ENCODE measurements at places on chromosomes 3 and 15.

DNA sequence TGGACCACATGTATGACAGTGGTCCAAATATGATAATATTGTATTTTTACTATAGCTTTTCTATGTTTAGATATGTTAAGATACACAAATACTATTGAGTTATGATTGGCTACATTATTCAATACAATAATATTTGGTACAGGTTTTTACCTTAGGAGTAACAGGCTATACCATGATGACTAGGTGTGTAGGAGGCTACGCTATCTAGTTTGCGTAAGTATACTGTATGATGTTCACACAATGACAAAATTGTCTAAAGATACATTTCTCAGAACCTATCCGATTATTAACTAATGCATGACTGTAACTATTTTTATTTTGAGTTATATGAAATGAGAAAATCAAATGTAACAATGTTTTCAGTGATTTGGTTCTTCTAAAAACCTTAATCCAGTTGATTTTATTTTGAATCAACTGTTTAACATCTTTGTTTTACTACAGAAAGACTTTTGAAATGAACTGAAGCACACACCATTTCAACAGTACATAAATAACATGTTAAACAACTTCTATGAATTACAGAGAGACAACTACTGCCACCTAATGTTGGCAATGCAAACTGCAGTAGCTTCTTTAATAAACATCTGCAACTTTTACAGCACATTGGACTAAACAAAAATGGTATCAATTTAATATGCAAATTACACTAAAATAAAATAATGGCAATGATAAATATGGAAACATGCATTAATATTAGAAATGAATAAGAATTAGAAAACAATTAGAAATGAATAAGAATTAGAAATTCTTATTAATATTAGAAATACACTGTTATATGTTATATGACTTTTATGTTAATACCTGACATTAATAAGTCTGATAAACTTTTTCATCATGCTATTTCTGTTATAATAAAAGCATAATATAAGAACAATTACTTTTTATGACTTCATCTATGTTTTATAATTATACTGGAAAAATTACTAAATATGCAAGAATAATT, 255.7 kb downstream of the MBNL1 start:
- peak; percentile 12 for DNase-seq

DNA sequence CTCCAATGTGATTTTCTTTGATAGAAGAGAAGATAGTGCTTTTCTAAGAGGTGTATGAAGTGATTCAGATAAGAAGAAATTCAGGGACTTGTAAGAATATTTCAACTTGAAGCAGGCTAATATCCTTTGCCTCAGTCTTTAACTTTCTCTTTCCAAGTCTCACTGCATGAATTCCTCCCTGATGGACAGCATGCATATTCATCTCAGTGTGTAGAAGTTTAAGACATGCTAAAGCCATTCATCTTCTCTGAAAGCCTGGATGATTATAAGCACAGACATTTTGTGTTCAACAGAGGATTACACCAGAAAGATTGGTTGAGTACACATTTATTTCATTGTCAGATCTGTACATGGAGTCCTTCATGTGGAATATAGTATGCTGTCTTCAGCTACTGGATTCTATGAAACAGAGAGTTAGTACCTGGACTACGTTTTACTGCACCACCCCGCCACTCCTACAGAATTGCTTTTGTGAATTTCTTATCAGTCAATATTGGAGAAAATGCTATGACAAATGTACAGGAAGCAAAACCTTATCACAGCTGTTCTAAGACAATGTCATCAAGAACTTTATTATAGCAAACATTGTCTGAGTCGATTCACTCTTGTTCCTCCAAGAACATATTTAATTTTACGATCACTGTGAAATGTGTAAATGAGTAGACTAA, 1346.1 kb downstream of the OTOL1 start:
- DNase-seq = no peak

DNA sequence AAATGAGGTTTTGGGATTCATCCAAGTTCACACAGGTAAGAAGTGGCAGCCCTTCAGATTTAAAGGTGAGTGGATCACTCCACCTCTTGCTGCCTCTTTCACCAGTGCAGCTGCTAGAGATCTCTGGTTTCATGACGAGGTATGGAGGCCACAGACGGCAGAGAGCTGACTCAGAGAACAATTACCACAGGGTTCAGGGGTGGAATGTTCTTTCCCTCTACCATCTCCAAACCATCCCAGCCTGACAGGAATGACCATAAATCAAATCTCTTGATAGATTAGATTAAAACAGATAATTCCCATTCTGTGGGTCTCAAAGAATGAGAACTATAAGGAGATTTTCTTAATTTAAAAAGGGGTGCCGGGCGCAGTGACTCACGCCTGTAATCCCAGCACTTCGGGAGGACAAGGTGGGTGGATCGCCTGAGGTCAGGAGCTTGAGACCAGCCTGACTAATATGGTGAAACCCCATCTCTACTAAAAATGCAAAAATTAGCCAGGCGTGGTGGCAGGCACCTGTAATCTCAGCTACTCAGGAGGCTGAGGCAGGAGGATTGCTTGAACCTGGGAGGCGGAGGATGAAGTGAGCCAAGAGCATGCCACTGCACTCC, 174.2 kb upstream of the ATP11B start:
- DNase-seq = no peak

- DNase-seq = no peak
Observed at GRCh38 chr3:38650248-38650951, 913 bp upstream of the SCN5A start.

DNA sequence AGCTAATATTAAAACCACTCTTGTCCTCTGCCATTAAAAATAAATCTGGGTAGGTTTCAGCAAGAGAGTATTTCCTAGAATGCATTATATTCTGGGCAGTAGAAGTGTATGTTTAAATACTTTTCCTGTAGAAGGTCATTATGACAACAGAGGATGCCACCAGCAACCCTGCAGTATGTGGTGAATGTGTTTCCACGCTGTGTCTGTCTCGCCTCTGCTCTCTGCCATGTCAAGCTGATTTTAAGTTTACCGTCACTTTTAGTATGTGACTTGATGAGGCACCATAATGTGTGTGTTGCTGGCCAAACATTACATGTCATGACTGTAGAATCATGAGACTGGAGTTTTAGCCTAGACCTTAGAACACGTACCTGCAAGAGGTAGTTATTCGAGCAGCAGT, 211.2 kb downstream of the LPP start:
- no peak for DNase-seq

- no peak for DNase-seq
Observed at GRCh38 chr3:149356044-149356592, 21.3 kb downstream of the TM4SF1 start.

GRCh38 chr3:186849374-186849975, 7.0 kb downstream of the ADIPOQ start:
- no peak for DNase-seq

DNA sequence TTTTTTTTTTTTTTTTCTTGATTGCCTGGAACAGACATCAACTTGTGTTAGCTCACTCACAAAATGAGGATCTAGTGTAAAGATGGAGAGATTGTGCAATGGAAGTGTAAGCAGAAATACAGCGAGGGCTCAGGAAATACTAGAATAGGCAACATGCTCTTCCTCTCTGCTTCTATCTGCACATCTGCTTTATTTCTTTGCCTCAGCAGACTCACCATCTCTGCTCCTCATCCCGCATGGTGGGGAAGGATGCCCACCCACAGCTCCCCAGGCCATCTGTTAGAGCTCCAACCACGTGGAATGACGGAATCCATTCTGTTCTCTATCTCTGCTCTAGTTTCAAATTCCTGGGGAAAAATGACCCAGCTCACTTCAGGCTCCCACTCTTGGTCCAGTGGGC, 128.0 kb upstream of the ADAMTS9 start:
- DNase-seq = no peak

DNA sequence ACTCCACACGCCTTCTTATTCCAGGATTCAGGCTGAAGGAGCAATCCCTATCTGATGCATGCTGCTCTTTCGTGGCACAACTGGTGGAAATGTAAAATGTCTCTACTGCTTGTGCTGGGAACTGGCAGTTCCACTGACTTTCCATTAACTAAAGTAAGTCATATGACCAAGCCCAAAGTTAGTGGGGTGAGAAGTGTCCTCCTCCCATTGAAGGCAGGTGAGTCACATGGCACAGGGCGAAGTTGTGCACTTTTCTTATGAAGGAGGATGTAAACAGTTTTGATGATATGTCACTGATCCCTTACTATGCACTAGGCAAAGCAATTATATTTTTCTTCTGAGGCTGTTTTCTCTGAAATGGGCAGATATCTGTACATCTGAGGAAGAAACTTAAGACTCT, 51.6 kb downstream of the SLC7A14 start:
- DNase-seq = no peak

DNA sequence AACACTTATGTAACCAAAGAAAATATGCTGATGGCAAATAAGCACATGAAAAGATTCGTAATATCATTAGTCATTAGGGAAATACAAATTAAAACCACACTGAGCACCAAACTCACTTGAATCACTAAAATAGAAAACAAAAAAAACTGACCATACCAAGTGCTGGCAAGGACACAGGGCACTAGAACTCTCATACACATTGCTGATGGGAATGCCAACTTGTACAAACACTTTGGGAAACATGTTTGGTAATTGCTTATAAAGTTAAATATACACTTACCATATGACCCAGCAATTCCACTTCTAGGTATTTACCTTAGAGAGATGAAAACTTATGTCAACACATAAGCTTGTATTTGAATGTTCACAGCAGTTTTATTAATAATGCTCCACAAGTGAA, 95.5 kb downstream of the TFDP2 start:
- DNase-seq = no peak

GRCh38 chr15:89926158-89926557, 13.4 kb upstream of the ARPIN start:
- DNase-seq = no peak

DNA sequence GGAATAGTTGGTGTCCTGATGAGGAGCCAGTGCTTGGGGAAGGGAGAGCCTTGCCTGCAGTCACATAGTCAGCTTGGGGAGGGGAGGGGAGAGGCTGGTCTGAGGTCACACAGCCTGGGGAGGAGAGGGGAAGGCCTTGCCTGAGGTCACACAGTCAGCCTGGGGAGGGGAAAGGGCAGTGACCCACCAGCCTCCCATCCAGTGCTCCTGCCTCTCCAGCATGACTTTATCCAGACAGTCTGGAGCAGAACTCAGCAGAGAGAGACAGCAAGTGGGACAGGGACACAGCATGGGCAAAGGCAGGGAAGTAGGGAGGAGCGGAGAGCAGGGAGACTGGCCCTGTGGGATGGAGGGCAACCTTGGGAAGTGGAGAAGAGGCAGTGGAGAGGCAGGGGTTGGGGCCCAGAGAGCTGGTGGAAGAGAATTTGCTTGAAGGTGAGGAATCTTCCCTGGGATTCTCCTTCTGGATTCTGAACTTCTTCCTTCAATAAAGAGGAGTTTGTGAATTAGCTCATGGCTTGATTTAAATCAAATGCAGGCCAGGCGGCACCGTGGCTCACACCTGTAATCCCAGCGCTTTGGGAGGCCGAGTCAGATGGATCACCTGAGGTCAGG, 64.5 kb downstream of the CORO2B start:
- DNase-seq = no peak

DNA sequence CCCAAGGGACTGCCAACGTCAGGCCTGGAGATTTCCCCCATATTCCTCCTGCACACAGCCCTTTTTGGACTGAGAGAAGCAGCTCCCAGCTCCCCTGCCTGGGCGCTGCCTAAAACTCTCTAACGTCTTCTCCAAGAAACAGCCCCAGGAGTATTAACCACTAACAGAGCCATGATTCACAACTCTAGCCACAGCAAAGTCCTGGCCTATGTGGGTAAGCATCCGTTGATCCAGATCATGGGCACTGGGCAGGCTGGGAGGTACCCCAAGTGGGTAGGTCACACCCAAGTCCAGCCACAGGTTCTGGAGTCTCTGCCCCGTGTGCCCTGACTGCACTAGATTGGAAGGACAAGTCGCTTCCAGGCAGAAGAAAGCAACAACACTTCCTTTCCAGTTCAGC, 31.9 kb downstream of the NBEAL2 start:
- DNase-seq = no peak

GRCh38 chr3:53166781-53167291, 5.8 kb downstream of the PRKCD start:
- DNase-seq = no peak

DNA sequence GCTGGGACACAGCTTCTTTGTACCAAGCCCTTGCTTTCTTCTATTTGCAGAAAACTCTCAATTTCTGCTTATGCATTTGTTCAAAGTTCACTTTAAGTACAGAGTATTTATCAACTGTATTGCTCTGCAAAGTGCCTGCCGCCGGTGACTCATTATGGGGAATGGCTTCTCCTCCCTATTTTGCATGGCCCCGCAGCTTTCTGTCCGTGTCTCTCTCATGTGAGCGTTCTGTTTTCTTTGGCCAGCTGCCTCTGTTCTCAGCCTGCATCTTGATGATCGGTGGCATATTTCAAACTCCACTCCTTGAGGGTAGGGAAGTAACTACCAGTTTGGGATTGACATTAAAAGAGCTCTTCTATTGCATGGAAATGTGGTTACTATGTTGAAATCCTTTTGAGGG, 28.6 kb upstream of the ST8SIA2 start:
- no peak for DNase-seq

- no peak for DNase-seq
Observed at GRCh38 chr15:44081026-44082013, 113.8 kb downstream of the FRMD5 start.

- no peak for DNase-seq
Observed at GRCh38 chr3:50651920-50652529, 22.7 kb upstream of the DOCK3 start.

GRCh38 chr3:161348796-161349400, 22.4 kb downstream of the SPTSSB start:
- DNase-seq = no peak

- DNase-seq = no peak
Observed at GRCh38 chr15:28901587-28901980, 15.8 kb downstream of the APBA2 start.

GRCh38 chr3:156920399-156920798, 94.2 kb downstream of the LEKR1 start:
- DNase-seq = no peak

DNA sequence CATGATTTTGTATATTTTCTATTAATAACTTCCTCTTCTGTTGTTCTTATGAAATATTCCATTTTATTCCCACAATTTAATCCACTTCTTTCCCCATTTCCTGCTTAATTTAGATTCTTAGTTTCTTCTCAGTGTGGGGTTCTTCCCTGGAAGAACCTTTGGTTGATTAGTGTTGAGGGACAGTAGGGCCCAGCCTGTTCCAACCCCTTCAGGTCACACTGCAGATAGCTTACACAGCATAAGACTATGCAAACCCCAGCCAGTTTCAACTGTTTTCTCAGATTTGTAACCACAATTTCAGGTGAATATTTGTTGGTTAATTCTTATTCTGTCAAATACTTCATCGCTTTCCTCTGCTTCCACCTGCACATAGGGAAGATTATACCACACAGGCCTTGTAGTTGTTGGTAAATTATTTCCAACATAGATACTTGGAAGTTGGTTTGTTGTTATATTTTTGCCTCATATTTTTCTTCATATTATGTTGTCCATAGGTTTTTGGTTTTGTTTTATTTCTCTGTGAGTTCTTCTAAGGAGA, 34.7 kb downstream of the AADACL2 start:
- no peak for DNase-seq

DNA sequence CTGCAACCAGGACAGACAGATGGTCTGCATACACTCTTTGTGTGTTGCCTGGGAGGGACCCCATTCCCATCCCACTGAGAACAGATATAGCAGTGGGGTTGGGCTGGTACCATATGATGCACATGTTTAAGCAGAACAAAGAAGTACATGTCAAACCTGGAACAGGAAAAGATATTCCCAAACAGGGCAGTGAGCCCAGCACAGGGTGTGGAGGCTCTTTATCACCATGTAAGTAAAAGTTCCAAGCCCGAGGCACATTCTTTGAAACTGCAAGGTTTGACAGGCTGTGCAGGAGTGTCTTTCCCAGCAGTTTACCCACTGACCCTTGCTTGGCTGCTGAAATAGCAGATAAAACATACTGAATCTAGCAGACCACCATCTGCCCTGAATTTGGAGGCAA, 5.3 kb upstream of the ZNF445 start:
- DNase-seq = no peak

All from NCI-H2081 treated with DMSO at 0.1 percent for 48 hours (cell line).